ENCODE measurements at places on chromosomes 3 and 15.

- DNase-seq: peak; percentile 68
Observed at GRCh38 chr15:81133782-81134461, at the start of gene CFAP161. Gene CFAP161 (plus strand): TSS chr15:81134270. CDS start chr15:81134330, 60 bp downstream.

GRCh38 chr3:149080011-149080698, 6.2 kb downstream of the HLTF start:
- peak; percentile 36 for DNase-seq

GRCh38 chr3:73245459-73245858, 184.0 kb downstream of the EBLN2 start:
- DNase-seq: no peak

GRCh38 chr3:14266361-14266760, 87.7 kb downstream of the LSM3 start:
- DNase-seq: no peak

- no peak for DNase-seq
Observed at GRCh38 chr15:44591326-44591725, 54.4 kb downstream of the EIF3J start.

DNA sequence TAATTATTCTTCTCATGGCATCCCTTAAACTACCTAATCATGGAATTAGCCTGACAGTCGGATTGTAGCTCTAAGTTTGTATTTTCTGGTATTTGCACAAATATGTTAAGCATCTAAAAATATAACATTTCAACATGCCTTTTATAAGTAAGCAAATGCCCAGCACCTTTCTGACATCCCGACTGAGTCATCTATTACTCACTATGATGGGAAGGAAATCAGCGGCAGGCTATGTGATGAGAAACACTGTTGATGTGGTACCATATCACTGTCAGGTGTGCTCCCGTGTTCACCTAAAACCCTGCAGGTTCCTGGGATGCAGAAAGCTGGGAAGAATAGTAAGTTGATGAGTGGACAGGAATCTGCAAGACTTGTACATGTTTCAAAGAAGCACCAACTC, 367.8 kb upstream of the IL12A start:
- no peak for DNase-seq

DNA sequence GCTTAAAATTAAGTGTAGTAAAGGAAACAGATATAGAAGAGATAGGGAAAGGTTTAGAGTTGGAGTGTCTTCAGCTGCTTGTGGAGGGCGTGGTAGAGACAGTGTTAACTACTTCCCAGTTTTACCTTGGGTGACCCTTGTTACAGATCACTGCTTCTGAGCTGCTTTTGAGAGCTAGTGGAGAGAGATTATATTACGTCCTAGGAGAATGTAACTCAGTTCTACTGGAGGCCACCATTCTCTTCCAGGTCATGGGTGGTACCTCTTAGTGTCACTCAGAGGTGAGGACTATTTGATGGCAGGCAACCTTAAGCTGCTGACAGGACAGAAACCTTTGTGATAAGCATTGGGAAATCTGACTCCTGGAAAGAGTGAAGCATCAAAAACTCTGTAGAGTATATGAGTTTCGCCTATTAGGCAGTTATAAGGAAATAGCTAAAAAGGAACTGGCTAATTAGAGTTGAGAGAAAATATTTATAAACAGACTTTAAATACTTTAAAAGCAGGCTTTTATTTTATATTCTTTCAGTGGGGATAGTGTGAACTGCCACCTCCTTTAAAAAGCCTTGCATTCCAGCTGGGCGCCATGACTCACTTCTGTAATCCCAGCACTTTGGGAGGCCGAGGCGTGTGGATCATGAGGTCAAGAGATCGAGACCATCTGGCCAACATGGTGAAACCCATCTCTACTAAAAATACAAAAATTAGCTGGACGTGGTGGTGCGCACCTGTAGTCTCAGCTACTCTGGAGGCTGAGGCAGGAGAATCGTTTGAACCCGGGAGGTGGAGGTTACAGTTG, 106.5 kb downstream of the ZNF609 start:
- no peak for DNase-seq

- no peak for DNase-seq
Observed at GRCh38 chr15:68384451-68385239, 47.3 kb downstream of the ITGA11 start.

- peak; percentile 18 for DNase-seq
Observed at GRCh38 chr3:71131375-71132314, 451.9 kb downstream of the FOXP1 start.

DNA sequence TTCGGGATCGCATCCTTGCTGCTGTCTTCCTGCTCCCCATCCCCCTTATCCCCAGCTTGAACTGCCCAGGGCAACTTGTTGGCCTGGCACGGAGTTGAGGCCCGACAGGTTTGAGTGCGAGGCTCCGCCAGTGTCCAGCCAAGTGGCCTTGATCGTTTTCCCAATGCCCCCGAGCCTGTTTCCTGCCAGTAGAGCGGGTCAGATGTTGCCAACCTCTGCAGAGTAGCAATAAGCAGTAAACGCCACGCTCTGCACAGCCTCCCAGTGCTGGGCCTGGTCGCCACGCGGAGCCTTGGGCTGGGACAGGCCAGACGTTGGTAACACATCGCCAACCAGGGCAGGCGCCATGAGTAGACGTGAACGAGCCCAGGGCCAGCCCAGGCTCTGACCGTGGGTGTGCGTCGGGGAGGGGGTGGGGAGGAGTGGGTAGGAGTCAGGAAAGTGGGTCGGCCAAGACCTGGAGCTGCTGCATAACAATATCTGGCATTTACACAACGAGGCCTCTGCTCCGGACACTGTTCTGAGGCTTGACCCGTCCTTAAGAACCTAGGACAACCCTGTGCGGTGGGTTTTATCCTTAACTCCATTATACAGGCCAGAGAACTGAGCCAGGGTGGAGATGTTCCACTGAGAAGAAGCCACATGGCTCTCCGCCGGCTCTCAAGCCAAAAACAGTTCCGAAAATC, 444 bp upstream of the ABHD14A start:
- no peak for DNase-seq

DNA sequence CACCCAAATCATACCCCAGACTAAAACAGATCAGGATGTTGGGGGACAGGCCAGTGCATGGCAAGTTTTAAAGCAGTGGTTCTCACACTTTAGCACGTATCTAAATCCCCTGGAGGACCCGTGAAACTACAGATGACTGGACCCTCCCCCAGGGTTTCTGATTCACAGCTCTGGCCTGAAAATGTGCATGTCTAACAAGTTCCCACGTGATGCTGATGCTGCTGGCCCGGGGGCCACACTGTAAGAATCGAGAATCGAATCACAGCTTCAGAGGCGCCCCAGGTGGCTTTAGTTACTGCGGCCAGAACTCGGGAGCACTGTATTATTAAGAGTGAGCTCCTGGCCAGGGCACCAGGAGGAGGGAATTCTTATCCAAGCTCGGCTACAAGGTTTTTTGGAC, 11.6 kb downstream of the ADAMTS17 start:
- DNase-seq: no peak

DNA sequence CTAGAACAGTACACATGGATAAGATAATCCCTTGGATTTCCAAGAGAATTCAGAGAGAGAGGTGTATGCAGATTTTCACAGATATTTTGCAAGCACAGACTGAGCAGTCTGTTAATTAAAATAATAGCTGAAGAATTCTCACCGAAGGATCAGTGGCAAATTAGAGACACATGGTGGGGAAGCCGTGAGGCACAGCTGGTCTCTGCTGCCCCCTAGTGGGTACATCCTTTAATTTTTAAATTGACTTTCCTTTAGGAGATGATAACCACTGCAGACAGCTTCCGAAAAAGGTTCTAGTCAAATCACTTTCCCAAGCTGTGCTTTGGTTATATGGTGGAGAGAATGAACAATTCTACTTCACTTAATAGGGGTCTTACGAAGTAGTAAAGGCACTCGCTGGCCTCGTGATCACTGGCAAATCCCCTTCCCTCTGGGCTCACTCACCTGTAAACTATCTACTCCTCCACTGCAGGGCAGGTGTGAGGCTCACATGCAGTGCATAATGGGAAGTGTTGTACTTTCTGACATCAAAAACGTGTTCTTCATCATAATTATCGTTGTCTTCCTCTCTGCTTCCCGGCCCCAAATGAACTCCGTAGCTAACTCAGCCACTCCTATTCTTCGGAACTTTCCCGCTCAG, 19.5 kb downstream of the MESD start:
- DNase-seq: peak; percentile 76

- DNase-seq: no peak
Observed at GRCh38 chr3:14431452-14431916, 29.1 kb downstream of the SLC6A6 start.

DNA sequence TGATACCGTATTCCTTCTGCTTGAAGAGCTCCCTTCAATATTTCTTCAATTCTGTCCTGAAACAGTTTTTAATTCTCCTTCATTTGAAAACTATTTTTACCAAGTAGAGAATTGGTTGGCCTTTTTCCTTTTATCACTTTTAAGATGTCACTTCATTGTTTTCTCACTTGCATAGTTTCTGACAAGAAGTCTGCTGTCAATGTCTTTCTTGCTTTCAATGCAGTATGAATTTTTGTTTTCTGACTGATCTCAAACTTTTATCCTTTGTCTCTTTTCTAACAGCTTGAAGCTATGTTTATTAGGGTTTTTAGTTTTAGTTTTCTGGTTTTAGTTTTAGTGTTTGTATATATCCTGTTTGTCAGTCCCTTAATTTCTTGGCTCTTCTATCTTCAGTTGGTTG, 364.8 kb upstream of the TPRG1 start:
- no peak for DNase-seq

DNA sequence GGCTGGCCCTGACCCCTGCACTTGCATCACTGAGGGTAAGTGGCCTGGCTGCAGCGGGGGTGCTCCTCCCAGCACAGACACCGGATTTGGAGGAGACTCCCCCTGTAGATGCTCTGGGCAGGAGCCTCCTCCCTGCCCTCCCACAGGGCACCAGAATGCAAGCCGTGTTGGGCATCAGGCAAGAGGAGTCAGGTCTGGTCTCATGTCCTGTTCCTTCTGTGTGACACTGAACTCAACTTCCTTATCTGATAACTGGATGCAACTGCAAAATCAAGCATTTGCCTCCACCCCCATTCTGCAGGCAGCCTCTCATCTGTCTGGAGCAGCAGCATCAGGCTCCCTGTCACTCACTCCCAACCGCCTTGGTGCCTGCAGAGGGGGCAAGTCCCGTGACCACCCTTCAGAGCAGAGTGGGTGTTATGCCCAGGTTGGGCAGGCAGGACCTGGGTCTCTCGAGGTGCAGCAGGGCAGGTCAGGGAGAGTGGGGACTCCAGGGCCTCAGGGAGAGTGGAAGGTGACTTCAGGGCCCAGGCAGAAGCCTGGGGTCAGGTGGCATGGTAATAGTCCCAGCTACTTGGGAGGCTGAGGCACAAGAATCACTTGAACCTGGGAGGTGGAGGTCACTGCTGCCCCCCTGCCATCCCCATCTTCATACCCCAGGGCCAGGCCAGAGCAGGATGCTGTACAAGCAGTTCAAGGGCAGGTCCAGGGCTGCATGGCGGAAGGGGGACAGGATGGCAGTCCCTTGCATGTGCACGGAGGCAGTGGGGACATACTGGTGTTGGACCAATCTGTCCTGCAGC, 10.5 kb upstream of the RPL29 start:
- no peak for DNase-seq

DNA sequence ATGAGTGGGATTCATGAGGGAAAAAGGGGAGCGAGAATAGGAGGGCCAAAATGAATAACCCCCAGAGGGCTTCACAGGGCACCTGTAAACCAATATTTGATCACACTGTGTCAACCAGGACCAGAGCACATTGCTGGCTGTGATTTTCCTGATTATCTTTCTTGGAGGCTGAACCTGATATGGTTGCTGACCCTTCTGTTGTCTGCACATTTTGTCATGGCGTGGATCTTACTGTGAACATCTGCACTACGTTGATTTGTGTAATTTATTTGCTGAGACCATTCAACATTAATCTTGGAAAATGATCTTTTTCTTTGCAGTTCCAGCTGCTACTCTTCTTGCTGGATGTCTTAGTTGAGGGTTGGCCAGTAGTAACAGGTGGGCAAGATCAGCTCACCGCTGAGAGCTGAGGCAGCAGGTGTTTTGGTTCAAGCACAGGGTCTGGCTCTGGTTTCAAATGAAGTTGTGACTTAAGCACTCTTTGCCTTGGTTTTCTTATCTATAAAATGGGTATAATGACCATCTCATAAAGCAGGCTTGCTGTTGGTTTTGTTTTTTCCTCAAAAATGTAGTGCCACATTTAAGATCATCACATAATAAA, 61.2 kb downstream of the ARHGEF26 start:
- no peak for DNase-seq

DNA sequence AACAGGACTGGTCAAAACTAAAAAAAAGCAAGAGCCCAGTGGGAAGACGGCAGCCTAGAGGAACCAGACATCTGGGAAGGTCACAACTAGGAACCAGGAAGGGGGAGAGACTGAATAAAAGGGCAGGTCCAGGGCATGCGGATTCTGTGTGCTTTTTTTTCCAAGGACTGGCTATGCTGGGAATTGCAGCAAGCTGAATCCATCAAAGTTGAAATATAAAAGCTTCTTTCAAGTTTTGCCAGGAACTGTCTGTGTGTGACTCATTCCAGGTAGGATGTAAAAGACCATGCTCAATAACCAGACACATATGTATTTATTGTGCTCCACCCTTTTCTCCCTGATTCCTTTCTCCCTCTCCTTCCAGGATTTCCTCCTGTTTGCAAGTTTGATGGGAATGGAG, 47.9 kb upstream of the CCDC80 start:
- DNase-seq: no peak

DNA sequence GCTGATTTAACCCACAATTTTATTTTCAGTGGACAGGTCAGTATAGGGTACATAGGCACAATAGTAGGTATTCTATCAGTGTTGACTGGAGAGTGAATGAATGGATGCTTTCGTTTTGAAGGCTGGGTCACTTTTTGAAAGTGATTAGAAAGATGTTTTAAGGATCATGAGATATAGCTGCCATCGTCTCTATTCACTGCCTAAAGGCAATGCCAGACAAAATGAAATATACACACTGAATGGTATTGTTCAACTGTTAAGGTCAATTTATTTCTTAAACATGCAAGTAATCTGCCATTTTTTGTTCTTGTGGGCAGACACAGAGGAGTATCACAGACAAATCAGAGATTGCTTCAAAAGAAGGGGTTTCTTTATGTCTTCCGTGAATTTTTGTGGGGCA, 395.3 kb downstream of the VGLL3 start:
- DNase-seq: no peak

- DNase-seq: no peak
Observed at GRCh38 chr15:68031404-68031803, 22.7 kb upstream of the PIAS1 start.

DNA sequence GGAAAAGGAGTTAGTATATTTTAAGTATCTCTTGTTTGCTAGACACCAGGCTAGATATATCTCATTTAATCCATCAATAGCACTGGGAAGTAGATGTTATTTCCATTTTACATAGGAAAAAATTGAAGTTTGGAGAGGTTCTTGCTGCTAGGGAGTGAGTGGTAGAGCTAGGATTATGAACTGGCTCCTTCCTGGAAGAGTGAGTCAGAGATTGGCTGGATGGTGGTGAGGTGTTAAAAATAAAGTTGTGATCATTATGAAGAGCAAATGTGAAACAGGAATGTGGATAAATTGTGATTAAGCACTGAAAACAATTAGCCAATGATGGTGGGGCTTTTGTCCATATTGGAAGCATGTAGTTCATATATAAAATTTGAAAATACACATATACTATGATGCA, 234.2 kb downstream of the WNT5A start:
- DNase-seq: no peak

Measured in A673 (cell line).